ENCODE measurements at places on chromosomes 7 and 10. TPM values are rescaled to one million over a fixed set of nuclear protein-coding genes. Genes with fewer than 3 reads are reported as not detected.

DNA sequence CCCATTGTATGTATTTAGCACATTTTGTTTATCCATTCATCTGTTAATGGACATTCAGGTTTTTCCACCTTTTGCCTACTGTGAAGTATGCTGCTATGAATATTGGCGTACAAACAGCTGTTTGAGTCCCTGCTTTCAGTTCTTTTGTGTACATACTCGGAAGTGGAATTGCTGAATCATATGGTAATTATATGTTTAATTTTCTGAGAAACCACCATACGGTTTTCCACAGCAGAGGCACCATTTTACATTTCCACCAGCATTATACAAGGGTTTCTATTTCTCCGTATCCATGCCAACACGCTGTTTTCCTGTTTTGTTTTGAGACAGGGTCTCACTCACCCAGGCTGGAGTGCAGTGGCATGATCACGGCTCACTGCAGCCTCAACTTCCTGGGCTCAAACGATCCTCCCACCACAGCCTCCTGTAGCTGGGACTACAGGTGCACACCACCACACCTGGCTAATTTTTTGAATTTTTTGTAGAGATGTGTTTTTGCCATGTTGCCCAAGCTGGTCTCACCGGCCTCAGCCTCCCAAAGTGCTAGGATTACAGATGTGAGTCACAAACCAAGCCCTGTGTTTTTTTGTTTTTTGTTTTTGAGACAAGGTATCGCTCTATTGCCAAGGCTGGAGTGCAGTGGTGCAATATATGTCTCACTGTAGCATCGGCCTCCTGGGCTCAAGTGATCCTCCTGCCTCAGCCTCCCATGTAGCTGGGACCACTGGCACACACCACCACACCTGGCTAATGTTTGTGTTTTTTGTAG, 22.1 kb upstream of the FBXW4 start:
- DNase-seq, result no peak

- no peak for DNase-seq
These were observed 61.3 kb downstream of the ABCB4 start for GRCh38 chr7:87413951-87414793.

- peak; percentile 27 for DNase-seq
These were observed 106.9 kb downstream of the TCERG1L start for GRCh38 chr10:131204406-131205152.

DNA sequence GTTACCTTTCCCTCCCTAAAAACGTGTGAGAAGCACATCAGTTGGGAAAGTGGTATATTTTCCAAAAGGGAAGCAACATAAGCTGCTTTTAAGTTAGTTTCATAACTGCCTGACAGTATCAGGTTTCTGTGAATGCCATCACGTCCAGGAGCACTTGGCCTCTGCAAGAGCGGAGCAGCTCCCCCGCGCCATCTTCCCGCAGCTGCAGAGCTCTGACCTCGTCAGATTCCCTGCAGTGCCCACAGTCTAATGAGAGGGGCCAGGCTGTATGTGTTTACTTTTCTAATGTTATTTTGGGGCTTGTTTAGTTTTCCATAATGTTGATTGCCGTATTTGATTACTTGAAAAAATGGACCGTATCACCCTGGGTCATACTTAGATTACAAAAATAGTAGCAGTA, 74.2 kb downstream of the MGMT start:
- DNase-seq, result peak; percentile 81

DNA sequence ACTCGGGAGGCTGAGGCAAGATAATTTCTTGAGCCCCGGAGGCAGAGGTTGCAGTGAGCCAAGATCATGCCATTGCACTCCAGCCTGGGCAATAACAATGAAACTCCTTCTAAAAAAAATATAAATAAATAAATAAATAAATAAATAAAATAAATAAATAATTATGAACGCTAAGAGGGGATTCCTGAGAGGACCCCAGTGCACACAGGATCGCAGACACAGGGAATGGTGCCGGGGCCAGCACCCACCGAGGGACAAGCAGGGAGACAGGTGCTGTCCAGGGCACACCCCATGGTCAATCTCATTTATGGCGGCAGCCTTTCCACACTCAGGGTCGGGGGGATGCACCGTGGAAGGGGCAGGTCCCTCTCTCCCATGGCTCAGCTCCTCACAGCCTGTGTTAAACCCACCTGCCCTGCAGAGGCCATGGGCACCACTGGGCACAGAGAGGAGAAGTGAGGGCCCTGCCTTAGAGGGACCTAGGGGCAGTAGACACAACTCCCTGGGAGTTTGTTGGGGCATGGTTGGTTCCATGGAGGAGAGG, 2.2 kb upstream of the RAMP3 start:
- no peak for DNase-seq

- no peak for DNase-seq
These were observed 18.2 kb upstream of the CALD1 start for GRCh38 chr7:134761266-134761665.

GRCh38 chr7:140367528-140367927, 30.8 kb downstream of the SLC37A3 start:
- no peak for DNase-seq

- no peak for DNase-seq
These were observed 448 bp upstream of the EVX1 start for GRCh38 chr7:27242154-27242553.

The CLCN1 gene
- total RNA-seq, result 0.35 TPM

The COL1A2 gene
- total RNA-seq, result 149 TPM

The CYP17A1 gene
- 3.3 TPM for total RNA-seq

The ZSCAN25 gene
- total RNA-seq, result 20.4 TPM

The FAM13C gene
- total RNA-seq, result 8.8 TPM

The ADIRF gene
- total RNA-seq, result 357 TPM

The HK1 gene
- total RNA-seq, result 84.9 TPM

The ANK3 gene
- total RNA-seq, result 214 TPM

Data from kidney (tissue), 22 donors.